ENCODE measurements at places on chromosomes 6 and 20. TPM values are rescaled to one million over a fixed set of nuclear protein-coding genes. Genes with fewer than 3 reads are reported as not detected.

DNA sequence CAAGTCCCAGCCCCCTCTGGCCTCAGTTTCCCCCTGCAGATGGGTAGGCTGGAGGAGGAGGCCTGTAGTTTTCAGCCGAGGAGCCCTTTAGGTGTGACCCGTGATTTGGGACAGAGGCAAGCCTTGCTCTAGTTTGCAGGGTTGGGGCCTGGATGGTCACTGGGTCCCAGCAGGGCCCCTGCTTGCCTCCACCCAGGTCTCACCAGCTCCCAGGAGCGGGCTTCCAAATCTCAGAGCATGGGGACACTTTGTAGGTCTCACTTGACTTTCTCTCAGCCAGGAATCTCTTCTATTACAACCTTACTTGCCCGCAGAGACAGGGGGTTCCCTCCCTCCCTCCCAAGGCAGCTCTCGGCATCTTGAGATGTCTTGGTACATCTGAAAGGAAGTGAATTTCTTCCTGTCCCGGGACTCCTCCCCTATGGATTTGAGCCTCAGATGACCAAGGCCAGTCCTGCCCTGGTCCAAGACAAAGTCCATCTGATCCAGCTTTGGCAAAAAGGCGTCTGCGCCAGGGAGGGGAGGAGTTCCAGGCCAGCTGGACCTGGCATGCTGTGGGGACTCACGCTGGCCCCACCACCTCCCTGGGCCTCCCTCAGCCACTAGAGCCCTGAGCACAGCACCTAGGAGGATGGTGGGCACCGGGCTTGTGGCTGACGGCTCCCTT, 47.4 kb downstream of the SRC start:
- DNase-seq: no peak

GRCh38 chr6:160055378-160055777, 66.2 kb upstream of the SLC22A1 start:
- DNase-seq: no peak

DNA sequence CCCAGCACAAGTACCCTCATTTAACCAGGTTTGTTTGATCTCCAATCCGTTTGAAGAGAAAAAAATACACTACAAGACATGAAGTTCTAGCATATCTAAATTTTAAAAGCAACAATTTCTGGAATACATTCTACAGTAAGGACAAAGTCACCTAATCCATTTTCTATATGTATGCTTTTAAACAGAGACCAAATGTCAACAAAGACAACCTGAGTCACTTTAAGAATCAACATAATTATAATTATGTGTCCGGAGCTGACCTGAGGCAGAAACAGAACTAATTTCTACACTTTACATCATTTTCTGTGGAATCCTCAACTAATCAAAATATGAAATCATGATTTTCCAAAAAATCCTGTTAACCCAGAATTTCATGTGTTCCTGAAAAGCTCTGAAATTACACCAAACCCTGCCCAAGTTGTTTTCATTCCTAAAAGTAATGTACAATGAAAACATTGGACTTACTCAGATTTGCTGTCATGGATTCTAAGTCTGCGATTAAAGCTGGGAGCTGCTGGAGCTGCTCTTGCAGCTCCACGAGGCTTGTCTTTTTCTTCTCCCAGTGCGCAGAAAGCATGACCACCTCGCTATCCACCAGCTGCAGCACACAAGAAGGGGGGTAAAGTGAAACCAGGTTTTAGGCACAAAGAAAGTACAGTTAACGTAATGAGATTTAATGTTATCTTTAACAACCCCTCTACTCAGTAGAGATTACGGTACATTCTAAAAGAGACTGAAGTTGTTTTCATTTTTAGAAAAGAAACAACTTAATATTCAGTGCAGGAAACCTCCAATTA, 35.8 kb downstream of the DTNBP1 start:
- DNase-seq: no peak

- DNase-seq: no peak
Observed at GRCh38 chr6:90044833-90045381, 150.6 kb downstream of the GJA10 start.

GRCh38 chr6:131130554-131130940, 4.7 kb upstream of the AKAP7 start:
- DNase-seq: no peak

DNA sequence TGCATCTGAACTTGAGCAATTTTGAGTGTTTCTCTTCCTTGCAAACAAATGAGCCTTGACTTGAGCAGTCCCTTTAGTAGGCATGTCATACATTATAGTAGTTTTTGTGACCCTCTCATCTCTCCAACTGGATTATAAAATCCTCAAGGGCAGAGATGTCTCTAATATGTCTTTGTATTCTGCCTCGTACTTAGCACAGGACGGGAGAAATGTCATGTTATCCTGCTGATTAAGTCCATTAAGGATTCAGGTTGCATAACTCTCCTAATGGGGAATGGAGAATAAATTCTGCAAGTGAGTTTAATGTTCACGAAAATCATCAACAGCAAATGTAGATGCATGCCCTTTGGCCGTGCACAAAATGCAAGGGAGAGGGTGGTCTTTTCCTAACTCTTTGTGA, 942.9 kb downstream of the KIF16B start:
- no peak for DNase-seq

DNA sequence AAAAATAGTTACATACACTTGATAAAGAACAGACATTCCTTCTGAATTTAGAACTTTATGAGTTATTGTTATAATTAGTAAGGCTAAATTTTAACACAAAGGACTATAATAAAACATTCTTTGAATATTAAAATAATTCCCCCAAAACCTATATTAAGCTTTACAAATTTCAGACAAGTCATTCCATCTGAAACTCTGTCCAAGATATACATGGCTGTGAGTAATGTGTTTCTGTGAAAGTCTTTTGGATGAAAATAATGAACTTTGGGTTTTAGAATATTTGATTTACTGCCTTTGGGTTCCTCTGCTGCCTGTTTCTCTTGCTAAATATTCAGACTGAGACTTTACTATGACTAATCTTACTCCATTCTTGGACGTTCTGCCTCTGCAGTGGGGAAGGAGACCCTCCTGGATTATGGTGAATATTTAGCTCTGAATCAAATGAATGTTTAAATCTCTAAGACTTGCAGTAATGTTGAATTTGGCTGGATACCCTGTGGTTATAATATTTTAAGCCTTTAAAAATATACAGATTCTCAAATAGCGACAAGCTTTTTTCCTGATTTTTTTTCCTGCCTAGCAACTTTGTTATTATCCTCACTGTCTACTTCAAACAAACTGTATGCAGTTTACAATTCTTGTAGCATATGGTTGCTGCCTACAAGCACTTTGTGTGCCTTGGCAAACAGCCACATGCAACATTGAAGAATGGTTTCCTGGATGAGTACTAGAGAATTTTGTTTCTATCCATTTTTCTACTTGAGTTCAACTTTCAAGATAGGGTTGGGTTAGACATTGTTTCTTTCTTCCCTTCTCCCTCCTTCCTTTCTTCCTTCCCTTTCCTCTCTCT, 51.4 kb downstream of the TXLNB start:
- no peak for DNase-seq

GRCh38 chr6:35401514-35401913, 50.6 kb upstream of the FANCE start:
- DNase-seq: no peak

DNA sequence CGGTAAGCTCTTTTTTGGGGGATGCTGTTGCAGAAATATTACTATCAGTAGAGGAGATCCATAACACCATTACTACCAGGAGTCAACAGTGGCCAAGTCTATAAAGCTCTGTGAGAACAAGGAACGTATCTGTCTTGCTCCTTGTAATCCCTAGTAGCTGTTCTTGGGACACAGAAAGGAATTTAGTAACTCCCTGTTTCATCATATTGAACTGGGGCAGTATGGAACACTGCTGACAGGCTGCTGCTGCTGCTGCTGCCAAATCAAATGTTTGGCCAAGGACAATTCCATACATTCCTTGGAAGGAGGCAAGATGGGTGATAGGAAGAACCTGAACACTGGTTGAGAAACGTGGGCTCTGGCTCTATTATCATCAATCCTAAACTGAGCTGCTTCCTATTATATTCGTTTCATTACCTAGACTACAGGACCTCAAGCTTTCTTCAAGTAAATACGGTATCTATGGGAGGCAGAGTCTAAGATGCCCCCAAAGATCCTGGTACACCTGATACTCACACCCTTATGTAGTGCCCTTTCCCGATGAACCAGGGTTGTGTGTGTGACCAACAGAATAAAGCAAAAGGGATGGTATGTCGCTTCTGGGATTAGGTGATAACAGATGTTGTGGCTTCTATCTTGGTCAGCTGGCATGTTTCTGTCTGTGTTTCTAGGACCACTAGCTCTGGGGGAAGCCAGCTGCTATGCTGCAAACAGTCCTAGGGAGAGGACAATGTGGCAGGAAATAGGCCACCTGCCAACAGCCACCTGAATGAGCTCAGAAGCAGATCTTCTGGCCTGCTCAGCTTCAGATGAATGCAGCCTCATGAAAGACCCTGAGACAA, 39.5 kb downstream of the ELOVL5 start:
- DNase-seq: no peak

DNA sequence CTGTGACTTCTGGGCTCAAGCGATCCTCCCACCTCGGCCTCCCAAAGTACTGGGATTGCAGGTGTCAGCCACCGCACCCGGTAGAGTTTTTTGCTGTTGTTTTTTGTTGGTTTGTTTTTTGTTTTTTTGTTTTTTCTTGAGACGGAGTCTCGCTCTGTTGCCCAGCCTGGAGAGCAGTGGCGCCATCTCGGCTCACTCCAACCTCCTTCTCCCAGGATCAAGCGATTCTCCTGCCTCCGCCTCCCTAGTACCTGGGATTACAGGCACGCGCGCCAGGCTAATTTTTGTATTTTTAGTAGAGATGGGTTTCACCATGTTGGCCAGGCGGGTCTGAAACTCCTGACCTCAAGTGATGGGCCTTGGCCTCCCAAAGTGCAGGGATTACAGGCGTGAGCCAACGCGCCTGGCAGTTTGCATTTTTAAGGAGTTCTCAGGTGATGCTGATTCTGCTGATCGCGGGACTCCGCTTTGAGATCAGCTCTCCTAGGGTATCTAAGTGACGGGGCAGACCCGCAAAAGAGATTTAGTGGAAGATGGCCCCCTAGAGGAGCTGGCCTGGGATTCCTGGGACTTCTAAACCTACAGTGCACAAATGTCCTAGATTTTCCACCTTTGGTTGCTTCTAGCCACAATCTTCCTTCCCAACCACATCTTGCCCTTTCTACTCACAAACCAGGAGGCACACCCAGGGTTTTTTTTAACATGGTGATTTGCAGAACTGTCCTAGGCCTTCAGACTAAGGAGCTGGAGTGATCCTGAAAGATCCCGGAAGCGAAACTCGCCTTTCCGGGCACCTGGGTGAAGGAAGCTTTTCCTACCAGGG, 45.2 kb downstream of the DPPA5 start:
- DNase-seq: no peak

DNA sequence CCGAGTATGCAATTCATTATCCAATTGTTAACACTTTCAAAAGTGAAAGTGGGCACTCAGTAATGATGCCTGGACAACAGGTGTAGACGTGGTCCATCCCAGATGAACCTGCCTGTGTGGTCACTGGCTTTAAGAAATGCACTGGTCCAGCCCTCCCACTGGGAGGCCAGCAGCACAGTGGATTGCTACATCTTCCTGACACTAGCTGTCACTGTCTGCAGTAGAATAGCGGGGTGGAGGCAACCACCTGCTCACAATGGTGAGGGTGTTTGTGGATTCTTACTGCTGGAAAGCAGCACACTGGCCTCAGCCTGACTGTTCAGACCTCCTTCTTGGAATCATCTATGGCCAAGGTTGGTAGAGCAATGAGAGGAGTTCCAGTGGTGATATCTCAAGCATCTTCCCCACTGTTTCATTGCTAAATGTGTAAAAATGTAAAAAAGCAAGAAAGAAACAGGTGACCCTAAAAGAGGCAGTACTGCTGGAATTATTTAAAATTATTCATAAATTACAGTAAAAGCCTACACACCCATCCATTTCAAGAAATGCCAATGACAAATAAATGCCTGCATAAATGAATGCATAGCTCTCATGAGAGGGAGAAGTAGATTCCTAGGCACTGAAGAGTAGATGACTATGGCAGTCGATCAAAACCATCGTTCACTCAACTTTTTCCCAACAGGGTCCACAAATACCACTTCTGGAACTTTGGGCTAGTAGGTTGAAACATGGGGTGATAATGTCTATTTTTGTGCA, 228.0 kb upstream of the PLN start:
- DNase-seq: no peak

DNA sequence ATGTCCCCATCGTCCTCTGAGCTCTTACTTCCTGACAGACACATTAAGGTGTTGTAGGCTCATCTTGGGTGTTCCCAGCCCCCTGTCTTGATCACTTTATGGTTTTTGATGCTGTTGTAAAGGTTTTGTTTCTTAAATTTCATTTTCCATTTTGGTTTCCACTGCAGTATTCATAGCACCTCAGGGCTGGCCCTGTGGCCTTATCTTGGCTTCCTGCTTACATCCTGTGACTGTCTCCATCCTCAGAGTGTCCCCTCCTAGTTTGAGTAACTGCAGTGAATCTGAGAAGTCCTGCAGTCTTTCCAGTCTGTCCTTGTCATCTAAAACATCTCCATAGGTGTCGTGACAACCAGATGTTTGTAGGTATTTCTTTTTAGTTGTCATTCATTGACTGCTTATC, 50.9 kb downstream of the JARID2 start:
- DNase-seq: no peak

- DNase-seq: no peak
Observed at GRCh38 chr20:9501473-9501872, 12.9 kb upstream of the LAMP5 start.

- DNase-seq: no peak
Observed at GRCh38 chr6:153588330-153588729, 450.7 kb upstream of the OPRM1 start.

DNA sequence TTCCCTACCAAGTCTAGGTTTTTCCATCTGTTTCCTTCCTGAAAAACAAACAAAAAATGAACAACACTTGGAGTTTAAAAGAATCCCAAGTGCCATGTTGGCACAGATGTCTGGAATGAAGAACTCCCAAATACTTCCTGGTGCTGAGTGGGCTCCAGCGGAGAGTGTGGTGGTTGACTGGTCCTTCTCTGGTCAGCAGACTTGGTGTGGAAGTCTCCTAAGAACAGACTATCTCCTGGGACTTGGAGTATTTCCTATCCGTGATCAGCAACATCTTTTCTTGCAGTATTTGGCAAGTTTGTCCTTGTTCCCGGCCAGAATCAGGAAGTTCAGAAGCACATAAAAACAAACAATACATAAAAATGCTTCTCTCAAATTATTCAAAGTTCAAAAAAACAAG, 154.1 kb downstream of the MTFR2 start:
- peak; percentile 78 for DNase-seq

GRCh38 chr20:41048461-41049301, 20.1 kb downstream of the TOP1 start:
- DNase-seq: no peak

GRCh38 chr20:31608251-31608945, 3.3 kb downstream of the ID1 start:
- no peak for DNase-seq

SLC35D3 gene
- polyA plus RNA-seq: 0.06 TPM

VARS1 gene
- 46.5 TPM for polyA plus RNA-seq

MYB gene
- polyA plus RNA-seq: 0.77 TPM

TMEM217 gene
- 0.71 TPM for polyA plus RNA-seq

F13A1 gene
- polyA plus RNA-seq: 27.4 TPM

FAM162B gene
- 5.5 TPM for polyA plus RNA-seq

SCGN gene
- not detected for polyA plus RNA-seq

Data from forelimb muscle (tissue), 1 donor.